Stimulated activated CD8-positive, alpha-beta memory T cell treated with anti-CD3 and anti-CD28 coated beads, Interleukin-12 subunit alpha, Interleukin-12 subunit beta, amount 100 ng/mL, for 1 hour (primary cell): ENCODE measurements at places on chromosomes 1 and 21.

- DNase-seq: no peak
These were observed 298.6 kb upstream of the ST6GALNAC5 start for GRCh38 chr1:76568573-76569238.

DNA sequence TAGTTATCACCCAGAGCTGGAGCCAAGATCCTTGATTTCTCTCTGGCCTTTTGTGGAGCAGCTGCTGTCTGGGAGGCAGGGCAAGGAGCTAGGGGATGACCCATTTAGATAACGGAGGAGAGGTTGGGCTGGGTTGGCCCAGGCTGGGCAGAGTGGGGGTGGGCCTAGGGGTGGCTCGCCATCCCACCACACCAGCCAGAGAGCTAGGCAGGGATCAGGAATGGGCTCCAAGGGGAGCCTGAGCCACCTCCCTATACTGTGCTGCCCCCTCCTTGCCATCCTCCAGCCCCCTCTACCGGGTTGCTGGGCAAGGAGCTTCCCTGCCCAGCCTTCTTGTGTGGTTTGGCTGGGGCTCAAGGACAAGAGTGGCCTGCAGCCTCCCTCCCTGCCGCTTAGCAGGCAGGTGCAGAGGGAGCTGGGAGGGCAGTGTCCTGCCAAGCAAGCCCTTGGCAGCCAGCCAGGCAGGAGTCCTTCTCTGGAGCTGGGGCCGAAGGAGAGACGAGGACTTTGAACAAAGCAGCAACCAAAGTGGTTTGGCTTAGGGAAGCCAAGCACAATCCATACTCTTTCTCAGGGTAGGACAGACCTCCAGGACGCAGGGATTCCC is 4.1 kb downstream of the NUAK2 start:
- DNase-seq: no peak

GRCh38 chr1:160838888-160839287 is 23.8 kb downstream of the CD244 start:
- DNase-seq: no peak

GRCh38 chr1:238898856-238899255 is 487.5 kb upstream of the CHRM3 start:
- DNase-seq: no peak

- DNase-seq: no peak
These were observed 52.8 kb upstream of the ANGPTL3 start for GRCh38 chr1:62544570-62544969.

DNA sequence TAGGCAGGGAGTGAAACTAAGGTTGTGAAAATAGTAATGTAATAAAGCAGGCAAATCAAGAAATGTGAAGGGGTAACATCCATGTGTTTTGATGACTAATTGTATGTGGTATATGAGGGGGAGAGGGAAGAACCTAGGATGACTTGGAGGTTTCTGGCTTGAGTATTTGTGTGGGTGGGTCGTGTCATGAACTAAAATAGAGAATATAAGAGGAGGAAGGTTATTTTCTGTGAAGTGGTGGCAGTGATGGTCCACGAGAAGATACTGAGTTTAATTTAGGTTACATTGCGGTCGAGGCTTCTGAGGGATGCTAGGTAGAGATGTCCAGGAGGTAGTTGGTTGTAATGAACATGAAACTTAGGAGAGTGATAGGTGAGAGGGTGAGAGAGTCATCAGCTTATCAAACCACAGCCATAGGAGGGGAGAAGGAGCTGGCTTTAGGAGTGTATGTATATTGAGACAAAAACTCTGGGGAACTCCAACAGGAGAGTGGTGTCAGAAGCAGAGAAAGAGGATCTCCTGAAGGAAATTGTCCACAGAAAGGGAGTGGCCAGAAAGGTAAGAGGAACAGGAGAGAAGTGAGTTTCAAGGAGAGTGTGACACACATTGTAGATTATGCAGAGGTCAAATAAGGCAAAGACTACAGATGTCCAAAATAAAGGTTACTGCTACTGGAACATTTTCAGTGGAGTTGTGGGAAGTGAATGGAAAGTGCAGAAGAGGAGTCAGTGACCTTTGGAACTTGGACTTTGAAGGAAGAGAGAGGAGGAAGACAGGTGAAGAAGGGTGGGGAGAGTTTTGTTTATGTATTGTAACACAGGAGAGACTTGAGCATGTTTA is 89.0 kb upstream of the MACF1 start:
- no peak for DNase-seq

GRCh38 chr1:12196641-12197482 is 30.1 kb downstream of the TNFRSF1B start:
- no peak for DNase-seq

DNA sequence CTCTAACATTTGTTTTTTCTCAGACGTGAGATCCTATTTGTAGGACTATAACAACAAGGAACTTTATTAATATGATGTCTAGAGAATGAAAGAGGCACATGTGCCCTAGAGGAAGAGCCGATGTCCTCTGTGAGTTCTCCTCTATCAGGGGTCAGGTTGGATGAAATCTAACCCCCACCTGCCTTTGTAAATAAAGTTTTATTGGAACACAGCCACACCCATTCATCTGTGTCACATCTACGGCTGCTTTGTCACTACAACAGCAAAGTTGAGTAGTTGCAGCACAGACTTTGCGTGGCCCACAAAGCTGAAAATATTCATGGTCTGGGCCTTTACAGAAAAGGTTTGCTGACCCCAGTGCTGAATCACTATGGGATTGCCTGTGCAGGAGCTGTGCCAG is 571 bp upstream of the CAPN9 start:
- no peak for DNase-seq

DNA sequence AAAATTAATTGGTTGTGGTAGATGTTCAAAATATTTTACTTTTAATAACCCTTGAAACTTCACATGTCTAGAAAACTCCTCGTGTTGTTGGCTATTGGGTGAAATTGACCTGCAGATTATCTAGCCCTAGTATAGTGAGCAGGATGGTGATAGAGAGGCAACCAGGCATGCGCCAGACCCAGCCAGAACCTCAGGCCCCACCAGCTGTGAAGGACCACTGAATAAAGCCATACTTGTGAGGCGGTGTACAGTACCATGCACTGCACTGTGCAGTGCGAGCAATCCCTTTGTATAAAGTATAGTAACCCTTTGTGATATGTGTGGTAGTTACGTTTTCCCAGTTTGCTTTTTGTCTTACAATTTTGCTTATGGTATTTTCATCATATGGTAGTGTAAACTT is 8.5 kb downstream of the TTF2 start:
- no peak for DNase-seq

DNA sequence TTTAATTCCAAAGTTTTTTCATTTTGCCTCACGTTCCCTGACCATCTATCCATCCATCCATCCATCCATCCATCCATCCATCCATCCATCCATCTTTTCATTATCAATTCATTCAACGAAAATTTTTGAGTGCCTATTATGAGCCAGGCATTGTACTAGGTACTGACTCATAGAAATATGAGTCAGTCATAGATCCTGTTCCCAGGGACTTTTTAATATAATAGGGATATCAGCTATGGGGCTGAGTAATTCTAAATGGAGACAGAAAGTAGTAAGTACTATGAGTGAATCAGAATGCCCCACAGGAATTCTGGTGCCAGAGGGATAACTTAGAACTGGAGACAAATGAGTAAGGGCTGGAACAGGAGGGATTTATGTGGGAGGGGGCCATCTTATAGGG is 49.8 kb upstream of the GNG12 start:
- no peak for DNase-seq
